Brain (organoid and tissue), 16 donors: ENCODE measurements at places on chromosomes 2 and 18. TPM values are rescaled to one million over a fixed set of nuclear protein-coding genes. Genes with fewer than 3 reads are reported as not detected.

- peak; percentile 96 for DNase-seq
These were observed 61.5 kb upstream of the KLF7 start for GRCh38 chr2:207227062-207227748.

DNAH6 gene
- polyA plus RNA-seq: not detected

- peak; percentile 53 for DNase-seq
These were observed 92.4 kb downstream of the INPP5D start for GRCh38 chr2:233152541-233152940.

DNA sequence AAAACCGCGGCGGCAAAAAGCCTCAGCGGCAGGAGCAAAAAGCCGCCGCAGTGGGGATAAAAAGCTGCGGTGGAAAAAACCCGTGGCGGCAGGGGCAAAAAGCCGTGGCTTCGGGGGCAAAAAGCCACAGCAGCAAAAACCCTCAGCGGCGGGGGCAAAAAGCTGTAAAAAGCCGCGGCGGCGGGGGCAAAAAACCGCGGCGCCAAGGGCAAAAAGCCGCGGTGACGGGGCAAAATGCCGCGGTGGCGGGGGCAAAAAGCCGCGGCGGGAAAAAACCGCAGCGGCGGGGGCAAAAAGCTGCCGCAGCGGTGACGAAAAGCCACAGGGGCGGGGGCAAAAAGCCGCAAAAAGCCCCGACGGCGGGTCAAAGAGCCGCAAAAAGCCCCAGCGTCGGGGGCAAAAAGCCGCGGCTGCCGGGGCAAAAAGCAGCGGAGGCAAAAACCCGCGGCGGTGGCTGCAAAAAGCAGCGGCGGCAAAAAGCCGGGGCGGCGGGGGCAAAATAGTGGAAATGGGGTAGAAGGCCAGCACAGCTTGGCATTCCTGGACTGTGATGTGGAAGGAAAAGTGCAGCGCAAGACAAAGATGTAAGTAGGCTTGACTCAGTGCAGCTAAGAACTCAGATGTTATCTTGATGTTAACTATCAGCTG, 151.8 kb downstream of the ANKRD30BL start:
- peak; percentile 11 for DNase-seq

MPHOSPH10 gene
- 8.2 TPM for polyA plus RNA-seq

THUMPD2 gene
- polyA plus RNA-seq: 1.7 TPM
